ENCODE measurements at places on chromosomes 16 and 17.

- DNase-seq: no peak
Measured at GRCh38 chr16:26692658-26693057, 374.1 kb upstream of the C16orf82 start.

- no peak for DNase-seq
Measured at GRCh38 chr17:65627891-65628643, 66.6 kb upstream of the AXIN2 start.

GRCh38 chr17:42279776-42280630 lies 3.8 kb upstream of the STAT5B start:
- no peak for DNase-seq

DNA sequence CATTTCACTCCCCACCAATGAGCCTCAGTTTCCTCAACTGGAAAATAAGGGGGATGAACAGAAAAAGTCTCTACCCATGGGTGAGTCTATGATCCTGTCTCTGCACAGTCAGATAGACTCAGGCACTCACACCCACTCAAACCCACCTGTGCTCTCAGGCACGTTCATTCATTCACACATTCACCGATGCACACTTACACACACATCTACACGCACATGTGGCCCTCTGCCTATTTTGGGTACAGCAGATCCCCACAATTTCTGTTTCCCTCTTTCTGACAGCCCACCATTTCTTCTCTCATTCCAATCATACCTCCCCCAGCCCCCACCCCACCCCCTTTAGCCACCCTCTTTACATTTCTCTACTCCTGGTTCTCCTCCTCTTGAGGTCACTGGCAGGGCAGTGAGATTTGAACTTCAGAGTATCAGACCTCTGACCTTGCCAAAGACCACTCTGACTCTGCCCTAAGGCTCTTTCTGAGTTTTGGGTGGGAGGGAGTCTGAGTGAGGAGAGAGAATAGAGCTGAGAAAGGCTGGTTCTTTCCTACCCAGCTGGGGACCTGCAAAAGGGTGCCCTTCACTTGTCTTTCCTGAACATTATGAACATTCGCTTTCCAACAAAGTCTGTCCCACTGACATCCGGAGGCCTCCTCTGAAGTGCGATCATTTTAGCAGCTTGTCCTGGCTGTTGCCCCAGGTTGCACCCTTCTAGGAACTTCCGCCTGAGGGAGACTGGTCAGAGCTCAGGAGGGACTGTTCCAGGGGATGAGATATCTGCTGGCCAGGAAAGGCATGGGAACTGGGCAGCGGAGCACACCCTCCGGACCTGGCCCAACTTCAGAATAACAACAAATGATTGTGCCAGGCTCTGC lies 10.1 kb upstream of the COL1A1 start:
- DNase-seq: no peak

- DNase-seq: no peak
Measured at GRCh38 chr16:10992797-10993196, 48.4 kb downstream of the CLEC16A start.

Data from activated T-helper 9 cell treated with anti-CD3 and anti-CD28 coated beads, Interleukin-2, amount 50 U/mL, for 16 hours (primary cell).